GM12878 (cell line): ENCODE measurements at places on chromosomes 2 and 18. TPM values are rescaled to one million over a fixed set of nuclear protein-coding genes. Genes with fewer than 3 reads are reported as not detected.

LOXHD1 gene
- total RNA-seq, result not detected in 2 replicates

RPRM gene
- not detected in 2 replicates for total RNA-seq

SERPINB10 gene
- 17.5 and 21.6 TPM in 2 replicates for total RNA-seq

FECH gene
- 30.6 and 31.1 TPM in 2 replicates for total RNA-seq

APCDD1 gene
- total RNA-seq, result not detected in 2 replicates
